ENCODE measurements at places on chromosomes 2 and 18.

- no peak for DNase-seq
These were observed 15.9 kb upstream of the KLHL30 start for GRCh38 chr2:238122287-238123217.

- no peak for DNase-seq
These were observed 20.9 kb downstream of the SOX11 start for GRCh38 chr2:5713101-5713500.

DNA sequence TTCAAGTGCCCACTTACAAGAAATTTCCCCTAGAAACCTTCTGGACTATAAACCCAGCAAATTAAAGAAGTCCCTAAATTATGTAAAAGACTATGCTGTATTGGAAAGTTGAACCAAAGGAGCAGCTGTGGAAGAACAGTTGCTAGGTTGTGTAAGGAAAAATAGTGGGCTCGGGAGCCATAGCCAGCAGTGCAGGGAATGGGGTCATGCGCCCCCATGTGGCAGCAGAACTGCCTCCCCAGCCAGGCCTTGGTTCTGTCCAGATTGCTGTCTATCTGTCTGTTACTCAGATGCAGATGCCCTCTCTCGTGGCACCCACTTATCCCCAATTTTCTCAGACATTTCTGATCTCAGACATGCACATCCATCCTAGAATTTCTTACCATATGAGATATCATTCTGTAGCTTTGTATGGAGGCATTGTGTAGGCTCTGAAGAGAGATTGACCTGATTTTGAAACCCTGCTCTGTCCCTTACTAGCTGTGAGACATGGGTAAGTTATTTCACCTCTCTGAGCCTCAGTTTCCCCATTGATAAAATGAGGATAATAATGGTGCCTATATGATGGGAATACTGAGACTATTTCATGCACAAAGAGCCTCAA is 258.3 kb downstream of the SS18 start:
- peak; percentile 72 for DNase-seq

DNA sequence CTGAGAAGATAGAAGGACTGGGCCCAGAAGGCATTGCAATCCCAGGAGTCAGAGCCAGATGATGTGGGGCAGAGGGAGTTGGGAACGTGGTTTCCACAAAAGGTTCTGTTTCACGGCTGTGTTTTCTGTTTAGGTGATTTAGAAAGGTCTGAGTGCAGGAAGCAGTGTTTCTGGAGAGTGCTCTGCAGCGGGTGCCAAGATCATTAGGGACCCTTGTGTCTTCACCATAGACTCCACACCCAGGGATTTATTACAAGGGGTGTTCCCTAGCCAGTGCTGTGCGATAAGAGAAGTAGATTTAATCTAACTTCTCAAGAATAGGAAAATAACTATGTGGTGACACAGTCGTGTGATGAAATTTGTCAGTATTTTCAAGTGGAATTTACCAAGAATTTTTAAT is 221.1 kb upstream of the TPO start:
- DNase-seq, result no peak

DNA sequence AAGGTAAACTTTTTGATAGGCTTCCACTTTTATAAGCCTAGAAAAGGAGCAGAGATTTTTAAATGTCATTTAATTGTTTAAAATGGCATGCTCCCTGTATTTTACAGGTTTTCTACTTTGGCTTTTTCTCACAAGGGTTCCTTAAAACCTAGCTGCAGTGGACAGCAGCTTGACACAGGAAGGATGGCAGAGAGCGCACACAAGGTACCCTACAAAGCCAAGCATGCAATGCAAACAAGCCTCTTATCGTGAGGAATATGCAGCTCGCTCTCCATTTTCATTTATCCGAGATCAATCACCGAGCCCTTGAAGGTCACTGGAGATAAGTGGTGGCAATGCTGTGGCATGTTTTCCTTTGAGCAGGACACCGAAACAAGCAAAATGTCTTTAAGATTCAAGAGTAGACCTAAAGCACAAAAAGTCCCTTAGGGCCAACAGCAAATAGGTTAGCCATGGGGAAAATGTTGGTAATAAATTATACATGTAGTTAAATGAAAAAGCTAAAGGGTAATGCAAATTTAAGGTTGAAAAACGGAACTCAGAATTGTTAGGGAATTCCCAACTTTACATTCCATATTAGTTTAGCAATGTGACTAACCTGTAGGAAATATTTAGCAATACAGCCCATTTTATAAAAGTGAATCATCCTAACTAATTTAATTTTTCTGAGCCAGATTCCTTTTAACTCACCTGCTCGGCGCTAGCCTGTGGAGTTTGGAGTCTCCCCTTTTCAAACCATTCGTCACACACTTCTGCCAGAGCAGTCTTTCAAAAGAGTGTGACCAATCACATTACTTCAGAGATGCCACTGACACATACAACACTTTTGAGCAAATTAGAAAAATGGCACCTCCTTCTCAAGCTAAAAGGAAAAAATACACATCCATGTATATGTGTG is 337.9 kb upstream of the PKDCC start:
- no peak for DNase-seq

- DNase-seq, result no peak
These were observed 101.8 kb downstream of the LOXHD1 start for GRCh38 chr18:46555213-46555612.
